ENCODE measurements at places on chromosomes 12 and 14.

GRCh38 chr12:62983594-62983993 is 48.6 kb upstream of the PPM1H start:
- DNase-seq, result no peak

- no peak for DNase-seq
These were observed 29.4 kb downstream of the SSH1 start for GRCh38 chr12:108827941-108828340.

GRCh38 chr12:109627633-109628032 is 54.0 kb downstream of the MVK start:
- DNase-seq, result no peak

DNA sequence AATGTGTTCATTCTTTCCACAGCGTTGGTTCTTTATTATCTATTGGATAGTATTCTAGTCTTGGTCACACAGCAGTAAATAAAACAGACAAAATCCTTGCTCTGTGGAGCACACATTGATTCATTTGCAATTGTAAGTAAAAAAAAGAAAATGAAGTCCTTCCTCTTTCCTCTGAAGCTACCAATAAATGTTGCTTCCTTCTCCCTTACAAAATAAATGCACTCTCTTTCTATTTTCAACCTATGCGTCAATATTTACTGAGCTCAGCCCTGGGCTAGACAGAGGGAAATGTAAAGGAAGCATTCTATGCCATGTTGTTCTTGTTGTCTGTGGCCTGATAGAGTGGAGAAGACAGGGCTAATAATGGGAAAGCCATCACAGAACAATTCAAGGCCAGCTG is 2.9 kb downstream of the ABHD12B start:
- no peak for DNase-seq

DNA sequence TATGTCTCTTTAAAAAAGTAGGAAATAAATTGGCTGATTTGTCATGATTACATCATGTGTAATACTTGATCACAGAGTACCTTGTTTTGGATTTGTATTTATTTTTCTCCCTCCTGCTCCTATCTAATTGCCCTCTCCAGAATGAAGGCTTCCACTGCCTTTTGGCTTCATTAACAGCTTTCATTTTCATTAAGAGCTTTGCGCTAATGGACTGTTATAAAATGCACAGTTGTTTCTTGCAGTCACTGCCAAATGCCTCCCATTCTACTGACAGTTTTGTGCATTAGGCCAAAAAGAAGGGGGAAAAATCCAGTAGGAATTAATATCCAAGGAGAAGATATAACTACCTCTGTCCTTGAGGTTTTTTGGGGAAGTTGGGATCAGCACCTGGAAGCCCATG is 159.2 kb downstream of the NRXN3 start:
- DNase-seq, result no peak

DNA sequence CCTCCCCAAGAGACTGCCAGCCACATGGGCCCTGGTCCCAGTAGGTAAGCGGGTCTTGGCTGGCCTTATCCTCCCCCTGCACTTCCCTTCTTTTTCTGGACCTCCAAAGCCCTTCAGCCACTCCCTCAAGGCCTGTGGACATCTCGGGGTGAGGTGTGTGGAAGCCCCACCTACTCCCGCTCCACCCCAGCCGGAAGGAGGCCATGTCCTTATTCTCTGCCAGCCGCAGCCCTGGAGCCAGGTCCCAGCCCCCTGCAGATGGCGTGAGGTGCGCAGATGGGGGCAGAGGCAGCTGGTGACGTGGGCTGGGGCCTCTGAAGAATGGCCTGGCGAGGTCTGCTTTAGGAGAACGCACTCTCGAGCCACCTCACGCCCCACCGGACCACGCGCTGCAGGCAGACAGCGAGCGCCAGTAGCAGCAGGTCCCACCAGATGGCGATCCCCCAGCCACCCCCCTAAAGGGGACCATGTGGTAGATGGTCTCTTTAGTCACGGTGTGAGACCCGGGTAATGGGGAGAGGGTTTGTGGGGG is 167.1 kb downstream of the TSPAN9 start:
- no peak for DNase-seq

GRCh38 chr14:81709681-81710080 is 176.0 kb upstream of the SEL1L start:
- DNase-seq, result no peak
